Activated T-helper 1 cell treated with anti-CD3 and anti-CD28 coated beads, Interleukin-2, amount 50 U/mL, for 16 hours (primary cell): ENCODE measurements at places on chromosomes 2 and 18.

- no peak for DNase-seq
These were observed 621.9 kb downstream of the XIRP2 start for GRCh38 chr2:167510071-167510759.

DNA sequence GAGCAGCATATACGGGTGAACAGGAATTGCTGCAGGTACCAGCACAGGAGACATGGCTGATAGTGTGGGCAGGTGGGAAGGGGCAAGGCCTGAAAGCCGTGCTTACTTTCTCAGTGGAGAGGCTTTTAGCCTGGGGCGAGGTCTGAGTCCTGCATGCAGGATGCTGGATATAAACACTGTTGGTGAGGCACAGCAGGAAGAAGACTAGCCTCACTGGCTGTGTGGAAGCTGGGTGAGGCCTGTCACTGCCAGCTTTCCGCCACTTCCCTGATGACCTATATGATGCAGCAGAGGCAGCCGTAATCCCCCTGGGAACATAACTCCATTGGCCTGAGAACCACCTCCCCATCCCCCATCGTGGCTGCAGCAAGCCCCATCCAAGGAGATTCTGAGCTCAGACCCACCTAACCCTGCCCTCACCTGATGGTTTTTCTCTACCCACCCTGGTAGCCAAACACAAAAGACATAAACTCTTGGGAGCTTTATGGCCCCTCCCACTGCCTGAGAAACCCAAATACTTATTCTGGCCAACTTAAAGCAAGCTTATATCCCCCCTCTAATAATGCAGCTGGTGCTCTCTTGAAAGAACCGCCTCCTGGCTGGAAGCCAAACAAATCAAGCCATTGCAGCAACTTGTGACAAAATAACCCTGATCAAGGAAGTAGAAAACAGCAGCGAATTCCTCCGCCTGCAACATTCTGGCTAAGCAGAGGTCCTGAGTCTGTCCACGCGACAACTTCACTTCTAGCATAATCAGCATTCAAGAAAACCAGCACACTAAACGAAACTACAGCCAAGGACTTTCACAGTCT lies 54.6 kb upstream of the DSC1 start:
- no peak for DNase-seq

DNA sequence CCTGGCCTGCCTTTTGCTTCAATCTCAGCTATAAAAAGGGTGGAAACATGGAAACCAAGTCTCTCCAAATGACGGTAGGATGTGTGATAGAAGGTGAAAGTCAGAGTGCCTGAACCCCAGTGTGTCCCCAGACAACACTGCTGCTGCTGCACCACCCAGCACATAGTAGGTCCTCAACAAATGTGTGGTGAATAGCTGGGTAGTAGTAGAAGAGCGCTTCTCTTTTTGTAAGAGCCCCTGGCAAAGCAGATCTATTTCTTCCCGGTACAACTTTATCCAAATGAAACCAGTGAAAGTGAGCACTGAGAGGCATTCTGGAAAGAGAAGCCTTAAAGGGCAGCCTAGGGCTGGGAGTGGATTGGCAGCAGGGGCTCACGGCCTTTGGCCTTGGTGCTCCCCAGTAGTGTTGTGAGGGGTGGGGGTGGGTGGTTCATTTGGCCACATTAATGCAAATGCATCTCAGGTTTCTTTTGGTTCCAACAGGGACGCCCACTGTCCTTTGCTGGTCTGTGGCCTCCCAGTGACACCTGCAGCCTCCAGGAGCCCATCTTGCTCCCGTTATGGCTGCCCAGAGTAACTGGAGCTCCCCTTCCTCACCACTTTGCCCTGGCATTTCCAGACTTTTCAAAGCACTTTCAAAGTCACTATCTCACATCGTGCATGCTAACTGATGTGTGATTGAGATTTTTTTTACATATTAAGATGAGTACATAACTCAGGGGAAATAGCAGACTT lies 304.3 kb upstream of the EPAS1 start:
- no peak for DNase-seq

- DNase-seq = no peak
These were observed 255.2 kb upstream of the RASGRP3 start for GRCh38 chr2:33221046-33221784.

DNA sequence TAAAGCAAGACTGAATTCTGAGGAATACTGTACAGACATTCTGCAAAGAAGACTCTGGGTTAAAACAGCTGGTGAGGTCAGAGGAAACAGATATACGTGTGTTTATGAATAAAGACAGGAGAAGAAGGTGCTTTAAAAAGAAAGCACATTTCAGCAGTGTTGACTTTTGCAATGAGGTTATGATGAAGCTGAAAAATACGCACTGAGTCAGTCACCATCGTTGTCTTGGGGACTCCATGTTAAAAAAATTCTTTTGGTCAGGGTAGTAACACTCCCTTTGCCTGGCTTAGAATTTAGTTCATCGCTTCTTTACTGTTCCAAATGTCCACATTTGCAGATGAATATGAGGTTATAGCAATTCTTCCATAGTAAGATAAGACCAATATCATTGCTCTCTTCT lies 1049.0 kb downstream of the TSN start:
- no peak for DNase-seq

DNA sequence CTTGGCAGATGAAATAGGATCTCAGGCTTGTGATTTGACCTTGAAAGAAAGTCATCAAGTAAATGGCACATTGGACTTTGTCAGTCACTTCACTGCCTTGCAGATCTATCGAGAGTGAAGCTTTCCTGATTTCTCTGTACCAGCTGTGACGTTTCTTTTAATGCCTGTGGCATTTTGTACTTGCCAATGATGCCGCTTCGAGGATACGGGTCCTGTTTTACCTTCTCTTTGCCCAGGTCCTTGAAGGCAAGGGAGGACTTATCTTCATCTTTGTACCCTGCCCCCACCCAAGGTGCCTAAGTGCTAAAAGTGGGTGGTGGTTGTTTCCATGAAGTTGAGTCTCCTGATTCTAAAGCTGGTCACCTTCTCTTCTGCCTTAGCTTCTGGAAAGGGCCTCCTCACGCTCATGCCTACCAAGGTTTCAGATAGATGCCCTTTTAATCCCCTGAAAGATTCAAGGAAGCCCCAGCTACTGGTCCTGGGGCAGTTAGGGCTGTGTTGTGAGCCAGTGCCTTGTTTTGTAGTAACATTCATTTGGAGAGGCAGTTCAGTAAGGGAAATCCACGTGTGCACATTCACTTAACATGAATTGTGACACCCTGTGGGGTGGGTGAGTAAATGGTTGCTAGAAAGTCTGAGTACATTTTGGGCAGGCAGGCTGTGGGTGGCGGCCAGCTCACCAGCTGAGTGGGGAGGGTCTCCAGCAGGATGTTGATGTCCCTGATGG lies 6.1 kb downstream of the LBH start:
- DNase-seq = no peak

DNA sequence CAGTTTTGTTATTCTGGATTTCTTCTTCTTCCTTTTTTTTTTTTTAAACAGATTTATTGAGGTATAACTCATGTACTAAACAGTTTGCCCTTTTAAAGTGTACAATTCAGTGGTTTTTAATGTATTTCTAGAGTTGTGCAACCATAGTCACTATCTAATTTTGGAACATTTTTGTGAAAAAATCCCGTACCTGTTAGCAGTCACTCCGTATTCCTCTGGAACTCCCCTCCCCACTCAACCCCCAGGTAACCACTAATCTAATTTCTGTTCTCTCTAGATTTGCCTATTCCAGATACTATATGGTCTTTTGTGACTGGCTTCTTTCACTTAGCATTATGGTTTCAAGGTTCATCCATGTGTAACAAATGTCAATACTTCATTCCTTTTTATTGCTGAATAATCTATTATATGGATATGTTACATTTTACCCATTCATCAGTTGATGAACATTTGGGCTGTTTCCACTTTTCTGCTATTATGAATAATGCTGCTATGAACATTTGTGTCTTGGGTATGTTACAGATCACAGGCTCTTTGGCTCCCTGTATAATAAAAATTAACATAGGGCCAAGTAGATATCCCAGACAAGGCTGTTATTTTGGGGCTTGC lies 21.9 kb downstream of the EHBP1 start:
- no peak for DNase-seq

DNA sequence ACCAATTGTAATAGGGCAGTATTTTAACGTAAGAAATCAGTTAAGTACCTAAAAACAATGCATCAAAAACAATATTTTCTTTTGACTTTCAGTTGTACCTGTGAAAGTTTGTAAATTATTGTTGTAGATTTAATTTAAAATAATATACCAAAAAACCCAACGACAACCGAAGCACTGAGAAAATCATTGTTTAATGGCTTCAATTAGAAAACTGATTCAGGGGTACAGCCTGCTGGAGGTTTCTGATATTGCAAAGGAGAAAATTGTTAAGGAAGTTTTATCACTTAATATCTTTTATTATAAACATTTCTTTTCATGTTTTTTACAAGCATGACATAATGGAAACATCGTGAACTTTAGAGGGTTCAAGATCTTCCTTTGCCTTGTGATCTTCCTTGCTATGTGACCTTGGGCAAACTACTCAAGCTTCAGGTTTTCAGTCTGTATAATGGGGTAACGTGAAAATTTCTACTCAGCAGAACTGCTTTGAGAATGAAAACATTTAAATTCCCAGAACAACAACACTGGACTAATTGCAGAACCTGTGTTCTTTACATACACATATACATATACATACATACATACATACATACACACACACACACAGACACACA lies 76.3 kb upstream of the GLS start:
- DNase-seq = no peak

DNA sequence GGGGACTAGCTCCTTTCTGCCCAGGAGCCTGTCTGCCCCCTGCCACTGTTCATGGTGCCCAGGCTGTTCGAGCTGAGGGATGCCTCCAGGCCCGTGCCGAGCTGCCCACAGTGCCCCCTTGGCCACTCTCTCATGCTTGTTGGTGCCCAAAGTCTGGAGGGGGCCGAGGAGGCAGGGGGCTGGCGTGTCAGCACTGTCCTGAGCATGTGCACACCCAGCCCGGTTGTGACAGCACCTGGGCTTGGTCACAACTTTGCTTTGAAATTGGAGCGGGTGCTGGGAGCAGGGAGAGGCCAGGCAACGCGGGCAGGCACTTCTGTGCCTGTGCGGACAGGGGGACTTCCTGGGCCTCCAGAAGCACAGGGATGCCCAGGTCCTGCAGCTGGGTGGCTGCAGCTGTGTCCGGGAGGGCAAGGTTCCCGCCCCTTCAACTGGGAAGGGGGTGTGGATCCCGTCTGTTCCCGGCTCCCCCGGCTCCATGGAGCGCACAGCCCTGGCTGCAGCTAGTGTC lies 22.2 kb upstream of the RAPGEF4 start:
- DNase-seq = no peak

DNA sequence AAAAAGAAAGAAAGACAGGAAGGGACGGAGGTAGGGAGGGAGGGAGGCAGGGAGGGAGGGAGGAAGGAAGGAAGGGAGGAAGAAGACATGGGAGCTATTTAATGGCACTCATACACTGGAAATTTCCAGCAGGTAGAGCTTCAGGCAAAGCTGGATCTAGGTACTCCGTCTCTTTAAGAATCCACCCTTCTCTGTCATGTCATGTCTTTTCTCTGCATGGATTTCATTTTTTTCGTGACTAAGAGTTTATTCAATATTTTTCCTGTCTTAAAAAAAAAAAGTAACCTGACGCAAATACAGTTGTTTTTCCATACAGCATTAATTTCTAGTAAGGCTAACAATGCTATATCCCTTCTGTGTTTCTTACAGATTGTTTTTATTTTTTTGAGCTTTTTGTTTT lies 56.3 kb upstream of the MCFD2 start:
- no peak for DNase-seq

DNA sequence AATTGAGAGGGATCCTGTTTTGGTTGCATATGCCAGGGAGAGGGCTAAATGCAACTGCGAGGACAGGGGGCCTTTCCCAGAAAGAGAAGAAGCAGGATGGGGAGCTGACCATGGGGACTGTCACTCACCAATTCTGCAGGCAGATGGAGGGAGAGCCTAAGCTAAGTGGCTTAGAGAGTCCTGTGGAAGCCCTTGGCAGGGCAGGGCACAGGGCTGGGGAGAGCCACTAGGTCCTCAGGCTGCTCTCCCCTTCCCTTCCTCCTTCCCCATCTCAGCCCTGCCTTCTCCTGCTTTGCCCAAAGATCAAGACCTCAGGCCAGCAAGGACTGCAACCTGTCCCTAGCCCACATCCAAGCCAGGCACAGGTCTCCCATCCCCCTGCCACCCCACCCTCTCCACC lies 24.4 kb upstream of the CATIP start:
- DNase-seq = no peak

DNA sequence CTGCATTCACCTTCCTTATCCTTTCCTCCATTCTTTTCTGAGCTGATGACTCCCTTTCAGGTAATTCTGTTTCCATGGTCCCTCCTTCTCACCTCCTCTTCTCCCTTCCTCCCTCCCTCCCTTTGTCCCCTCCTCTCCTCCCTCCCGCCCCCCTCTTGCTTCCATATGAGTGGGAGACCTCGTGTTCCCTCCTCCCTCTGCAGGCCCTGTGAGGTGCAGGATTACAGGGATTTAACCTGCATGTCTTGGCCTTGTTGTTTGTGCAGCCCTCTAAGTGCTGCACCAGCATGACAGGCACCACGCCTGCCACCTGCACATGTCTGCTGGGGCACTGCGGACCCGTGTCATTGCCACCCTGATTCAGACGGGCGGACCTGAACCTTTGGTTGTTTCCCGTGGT lies 103.1 kb downstream of the SNTG2 start:
- no peak for DNase-seq

- no peak for DNase-seq
These were observed 406.6 kb downstream of the NYAP2 start for GRCh38 chr2:225806105-225806504.

DNA sequence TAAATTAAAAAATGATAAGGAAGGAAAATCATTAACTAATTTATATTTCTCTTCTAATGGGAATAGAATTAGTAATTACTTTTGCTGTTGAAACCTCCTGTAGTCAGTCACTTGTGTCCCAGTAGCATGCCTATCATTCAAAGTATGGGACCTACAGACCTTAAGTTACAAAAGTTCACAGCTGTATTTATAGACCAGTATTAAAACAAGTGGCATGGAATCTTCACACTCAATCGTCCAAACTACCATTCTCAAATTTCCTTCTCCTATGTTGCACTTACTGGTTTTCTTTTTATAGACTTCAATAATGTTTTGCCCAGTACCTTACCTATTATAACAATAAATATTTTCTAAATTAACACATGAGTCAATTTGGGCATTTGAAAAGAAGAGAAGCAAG lies 639.9 kb downstream of the ERBB4 start:
- no peak for DNase-seq

- DNase-seq = no peak
These were observed 609.0 kb downstream of the IRS1 start for GRCh38 chr2:226190479-226191252.

DNA sequence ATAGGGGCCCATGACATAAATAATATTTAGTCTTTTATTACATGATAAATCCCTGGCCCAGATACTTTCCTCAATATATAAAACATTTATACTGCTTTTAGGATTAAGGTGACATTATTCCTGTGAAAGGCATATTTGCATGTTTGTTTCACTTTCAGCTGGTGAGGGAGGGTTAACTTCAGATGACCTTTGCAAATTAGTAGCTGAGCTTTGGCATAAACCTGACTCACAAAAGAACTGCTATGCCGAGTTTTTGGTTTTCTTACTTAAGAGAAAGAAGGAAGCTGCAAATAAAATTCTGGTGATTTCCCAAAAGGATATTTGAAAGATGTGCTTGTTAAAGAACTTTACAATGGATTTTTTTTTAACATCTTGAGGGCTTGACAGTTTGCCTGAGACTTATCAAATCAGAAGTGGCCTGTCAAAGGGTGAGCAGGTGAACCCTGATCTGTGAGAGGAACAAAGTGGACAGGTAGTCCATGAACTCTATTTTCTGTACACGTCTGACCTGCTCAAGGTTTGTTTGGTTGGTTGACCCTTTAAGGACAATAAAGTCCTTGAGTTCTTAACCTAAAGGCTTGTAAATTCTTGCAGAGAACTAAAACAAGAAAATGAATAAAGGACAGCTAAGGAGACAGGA lies 93.5 kb downstream of the FAM124B start:
- DNase-seq = no peak

GRCh38 chr2:232571026-232571474 lies 20.6 kb downstream of the EIF4E2 start:
- no peak for DNase-seq
